ENCODE measurements at places on chromosomes 4 and X.

DNA sequence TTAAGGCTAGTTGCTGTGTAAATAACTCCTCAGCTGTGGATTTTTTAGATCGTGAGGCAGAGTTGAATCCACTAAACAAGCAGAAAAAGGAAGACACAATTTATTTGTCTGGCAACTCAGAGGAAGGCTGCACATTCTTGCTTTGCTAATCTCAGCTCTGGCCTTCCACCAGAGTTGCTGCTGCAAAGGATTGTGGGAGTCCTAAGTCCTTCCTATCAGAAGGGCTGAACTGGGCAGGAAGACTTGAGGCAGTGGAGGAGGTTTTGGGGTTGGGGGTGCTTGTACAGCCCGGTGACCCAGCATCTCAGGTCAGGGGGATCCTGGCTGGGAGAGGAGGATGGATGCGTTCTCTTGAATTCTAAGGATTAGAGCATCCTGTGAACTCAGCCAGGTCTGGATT is 11.0 kb upstream of the VSIG1 start:
- no peaks in the 10 kb centered on the region for H3K4me1 ChIP-seq
- no peaks in the 10 kb centered on the region for H3K27me3 ChIP-seq
- H3K27ac ChIP-seq, result no peak overlapping the region
- H3K4me3 ChIP-seq, result no peak overlapping the region

GRCh38 chr4:65391382-65391781 is 278.9 kb downstream of the EPHA5 start:
- H3K36me3 ChIP-seq, result no peaks in the 10 kb centered on the region
- no peak overlapping the region for H3K27ac ChIP-seq
- H3K4me1 ChIP-seq, result no peaks in the 10 kb centered on the region
- no peak for DNase-seq

DNA sequence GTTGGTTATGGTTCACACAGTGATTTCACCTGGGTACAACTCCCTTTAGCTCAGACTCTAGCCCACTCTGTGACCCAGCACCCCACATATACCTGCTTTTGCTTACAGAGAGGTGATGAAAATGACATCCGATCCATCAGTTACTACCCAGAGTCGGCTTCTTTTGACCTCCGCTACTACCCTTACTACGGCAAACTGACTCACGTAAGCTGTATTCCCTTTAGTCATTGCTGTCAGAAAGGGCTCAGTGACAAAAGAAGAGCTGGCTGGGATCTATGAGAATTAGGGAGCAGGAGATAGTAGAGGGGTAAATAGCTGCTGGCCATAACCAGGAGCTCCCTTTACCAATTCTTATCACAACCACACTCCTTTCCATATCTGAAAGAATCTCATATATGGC is 16.7 kb downstream of the ATP1B4 start:
- no peaks in the 10 kb centered on the region for H3K27me3 ChIP-seq
- no peak for DNase-seq
- no peaks in the 10 kb centered on the region for H3K36me3 ChIP-seq
- no peaks in the 10 kb centered on the region for H3K4me1 ChIP-seq
- no peak overlapping the region for H3K4me3 ChIP-seq
- H3K27ac ChIP-seq, result no peak overlapping the region

DNA sequence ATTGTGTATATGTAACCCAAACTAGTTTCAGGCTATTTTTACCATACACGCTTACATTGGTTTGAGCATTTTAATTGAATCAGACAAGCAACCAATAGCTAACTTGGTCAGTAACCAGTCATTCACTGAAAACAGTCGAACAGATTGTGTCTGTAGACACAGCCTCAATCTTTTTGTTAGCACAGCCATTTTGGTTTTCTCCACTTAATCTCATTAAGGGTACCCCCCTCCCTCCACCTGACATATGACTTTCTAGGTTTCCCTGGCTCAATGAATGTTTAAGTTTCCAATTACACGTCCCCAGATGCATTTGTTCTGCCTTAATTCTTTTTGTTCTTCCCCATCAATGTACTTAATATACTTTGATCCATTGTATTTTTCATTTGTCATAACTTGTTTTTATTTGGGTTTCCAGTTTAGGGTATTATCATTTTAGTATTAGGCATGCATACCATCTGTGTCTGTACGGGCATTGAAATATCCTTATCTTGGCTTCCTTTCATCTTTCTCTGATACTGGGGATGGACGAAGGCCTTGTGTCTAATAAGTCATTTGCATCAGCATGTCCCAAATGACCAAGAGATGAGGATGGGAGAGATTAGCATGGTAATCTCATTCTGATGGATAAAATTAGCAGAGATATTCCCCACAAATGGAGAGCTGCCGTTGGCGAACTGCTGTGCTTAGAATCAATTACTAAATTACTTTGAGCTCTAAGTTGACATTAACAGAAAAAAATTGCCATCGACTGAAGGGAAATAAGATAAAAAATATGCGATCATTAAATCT is 35.9 kb upstream of the PHOX2B start:
- H3K4me1 ChIP-seq, result no peaks in the 10 kb centered on the region
- no peaks in the 10 kb centered on the region for H3K36me3 ChIP-seq
- no peak overlapping the region for H3K27ac ChIP-seq

- H3K27ac ChIP-seq, result no peak overlapping the region
- no peaks in the 10 kb centered on the region for H3K36me3 ChIP-seq
Measured at GRCh38 chrX:7132335-7133049, 15.0 kb upstream of the STS start.

DNA sequence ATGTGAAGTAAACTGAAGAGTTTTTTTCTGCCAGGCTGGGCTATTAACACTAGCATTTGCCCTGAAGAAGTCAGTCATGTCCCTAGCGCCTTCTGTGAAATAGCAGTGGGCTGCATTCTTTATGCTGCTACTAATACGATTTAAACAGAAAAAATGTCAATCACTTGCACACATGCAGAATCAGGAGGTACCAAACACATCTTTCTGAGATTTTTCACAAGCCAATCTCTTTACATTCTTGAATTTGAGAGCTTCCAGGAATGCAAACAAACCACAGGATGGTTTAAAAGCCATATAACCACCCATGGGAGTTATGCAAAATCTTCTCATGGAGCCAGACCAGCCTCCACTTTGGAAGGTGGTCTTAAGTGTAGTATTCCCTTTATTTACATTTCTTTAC is 220.1 kb downstream of the IQCM start:
- H3K36me3 ChIP-seq, result no peaks in the 10 kb centered on the region
- no peaks in the 10 kb centered on the region for H3K27me3 ChIP-seq

GRCh38 chr4:113106108-113106507 is 56.7 kb downstream of the ANK2 start:
- H3K27ac ChIP-seq, result no peak overlapping the region
- H3K4me1 ChIP-seq, result no peaks in the 10 kb centered on the region
- no peaks in the 10 kb centered on the region for H3K36me3 ChIP-seq
- no peak overlapping the region for H3K4me3 ChIP-seq

- H3K27me3 ChIP-seq, result no peaks in the 10 kb centered on the region
- no peak for DNase-seq
- no peak overlapping the region for H3K27ac ChIP-seq
- no peak overlapping the region for H3K4me3 ChIP-seq
Measured at GRCh38 chr4:13673167-13673566, 45.6 kb upstream of the BOD1L1 start.

DNA sequence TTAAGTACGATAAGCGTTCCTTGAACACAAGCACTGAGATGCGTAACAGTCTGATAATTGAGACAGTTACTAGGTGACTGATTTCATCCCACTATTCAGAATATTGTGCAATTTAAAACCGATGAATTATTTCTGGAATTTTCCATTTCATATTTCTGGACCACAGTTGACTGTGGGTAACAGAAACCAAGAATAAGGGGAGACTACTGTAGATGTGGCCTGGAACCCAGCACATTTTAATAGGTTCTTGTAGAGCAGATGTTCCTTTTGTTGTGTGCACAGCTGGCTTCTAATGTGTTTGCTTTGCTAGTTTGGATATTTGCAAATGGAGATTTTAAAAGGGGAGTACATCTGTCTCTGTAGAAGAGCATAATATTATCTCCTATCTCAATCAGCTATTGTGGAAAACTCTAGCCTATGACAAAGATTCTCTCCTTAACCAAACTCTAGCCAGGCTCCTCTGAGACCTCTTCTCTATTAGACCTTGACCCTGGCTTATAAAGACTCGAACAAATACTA is 16.4 kb downstream of the NAAA start:
- no peaks in the 10 kb centered on the region for H3K27me3 ChIP-seq
- H3K4me1 ChIP-seq, result no peaks in the 10 kb centered on the region
- no peak for DNase-seq
- H3K36me3 ChIP-seq, result peaks cover 9% of the 10 kb centered on the region
- H3K27ac ChIP-seq, result no peak overlapping the region
- no peak overlapping the region for H3K4me3 ChIP-seq

DNA sequence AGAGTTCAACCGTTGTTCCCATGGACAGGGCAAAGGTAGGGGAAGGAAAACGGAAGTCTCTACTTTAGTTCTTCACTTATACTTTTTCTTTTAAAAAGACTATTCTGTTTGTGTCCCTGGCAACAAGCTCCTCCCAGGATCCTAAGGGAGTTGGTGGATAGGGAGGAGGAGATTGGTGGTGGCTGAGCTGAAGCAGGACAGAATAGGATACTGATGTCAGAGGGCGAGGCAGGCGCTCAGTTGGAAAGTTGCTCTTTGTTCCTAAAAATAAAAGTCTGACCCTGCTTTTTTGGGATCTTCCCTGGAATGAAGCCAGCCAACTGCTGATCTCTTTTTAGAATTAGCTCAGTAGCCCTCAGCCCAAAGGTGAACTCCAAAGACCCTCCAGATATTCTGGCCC is 104.7 kb downstream of the MGST2 start:
- no peak for DNase-seq
- H3K4me3 ChIP-seq, result no peak overlapping the region
- no peaks in the 10 kb centered on the region for H3K4me1 ChIP-seq
- H3K27me3 ChIP-seq, result no peaks in the 10 kb centered on the region

DNA sequence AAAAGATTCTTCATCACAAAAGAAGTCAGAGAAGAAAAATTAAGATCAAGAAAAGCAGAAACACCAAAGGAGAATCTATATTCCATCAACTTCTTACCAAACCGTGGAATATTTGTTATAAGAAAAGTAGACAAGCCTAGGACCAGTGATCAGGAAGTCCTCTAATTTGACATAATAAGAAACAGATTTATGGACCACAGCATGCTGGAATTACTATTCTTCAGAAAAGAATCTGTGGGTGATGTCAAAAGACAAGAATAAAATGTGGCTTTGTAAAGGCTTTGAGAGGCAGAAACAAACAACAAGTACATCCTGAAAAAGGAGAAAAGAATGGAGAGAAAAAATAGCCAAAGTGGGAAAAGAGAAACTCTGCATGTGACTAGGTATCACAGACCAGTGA is 123.3 kb downstream of the SLC10A7 start:
- H3K4me3 ChIP-seq, result no peak overlapping the region
- no peaks in the 10 kb centered on the region for H3K27me3 ChIP-seq
- H3K4me1 ChIP-seq, result no peaks in the 10 kb centered on the region
- no peaks in the 10 kb centered on the region for H3K36me3 ChIP-seq
- H3K27ac ChIP-seq, result no peak overlapping the region

DNA sequence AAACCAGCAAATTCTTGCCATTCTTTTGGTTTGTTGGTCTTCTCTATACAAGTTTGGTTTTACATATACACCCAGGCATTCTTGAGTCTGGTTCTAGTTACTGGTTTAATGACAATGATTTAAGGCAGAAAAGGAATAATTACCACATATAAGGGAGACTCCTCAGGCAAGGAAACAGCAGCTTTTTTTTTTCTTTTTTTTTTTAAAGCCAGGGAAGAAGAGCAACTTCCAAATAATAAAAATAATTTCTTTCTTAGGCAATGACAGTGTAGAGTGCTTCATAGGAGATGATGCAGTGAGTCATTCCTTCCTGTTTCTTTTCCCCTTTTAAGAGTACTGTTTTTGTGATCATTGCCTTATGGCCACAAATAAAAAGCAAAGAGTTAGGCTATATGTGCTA is 289.7 kb downstream of the DKK2 start:
- H3K27me3 ChIP-seq, result no peaks in the 10 kb centered on the region
- no peak for DNase-seq
- H3K4me1 ChIP-seq, result no peaks in the 10 kb centered on the region
- H3K36me3 ChIP-seq, result no peaks in the 10 kb centered on the region
- no peak overlapping the region for H3K27ac ChIP-seq
- H3K4me3 ChIP-seq, result no peak overlapping the region

GRCh38 chrX:13864264-13864663 is 47.4 kb upstream of the GPM6B start:
- H3K27ac ChIP-seq, result no peak overlapping the region
- no peaks in the 10 kb centered on the region for H3K4me1 ChIP-seq
- H3K36me3 ChIP-seq, result no peaks in the 10 kb centered on the region
- DNase-seq, result no peak
- H3K27me3 ChIP-seq, result no peaks in the 10 kb centered on the region
